Smooth muscle cell of trachea (primary cell): ENCODE measurements at places on chromosomes 7 and 10. TPM values are rescaled to one million over a fixed set of nuclear protein-coding genes. Genes with fewer than 3 reads are reported as not detected.

Gene ABCB4
- 4.6 and 4.8 TPM in 2 replicates for total RNA-seq

Gene OR2A1
- total RNA-seq: under 0.01 and 0.15 TPM in 2 replicates

Gene OR6B1
- not detected in 2 replicates for total RNA-seq

Gene CALD1
- total RNA-seq: 176 and 232 TPM in 2 replicates

Gene IGFBP3
- 11.6 and 33.7 TPM in 2 replicates for total RNA-seq

Gene GIMAP6
- 0.15 TPM in 1 of 2 replicates, not detected in the other for total RNA-seq

Gene HKDC1
- under 0.01 and 0.50 TPM in 2 replicates for total RNA-seq

Gene FLNC
- total RNA-seq: 265 and 462 TPM in 2 replicates

Gene GNA12
- total RNA-seq: 43.6 and 56.2 TPM in 2 replicates

Gene TLX1
- total RNA-seq: not detected in 2 replicates

Gene TAS2R41
- total RNA-seq: 0.17 TPM in 1 of 2 replicates, not detected in the other
